ENCODE measurements at places on chromosomes 4 and X.
A peak's percentile ranks its signal among the peaks of the same experiment; 100 is the strongest.

DNA sequence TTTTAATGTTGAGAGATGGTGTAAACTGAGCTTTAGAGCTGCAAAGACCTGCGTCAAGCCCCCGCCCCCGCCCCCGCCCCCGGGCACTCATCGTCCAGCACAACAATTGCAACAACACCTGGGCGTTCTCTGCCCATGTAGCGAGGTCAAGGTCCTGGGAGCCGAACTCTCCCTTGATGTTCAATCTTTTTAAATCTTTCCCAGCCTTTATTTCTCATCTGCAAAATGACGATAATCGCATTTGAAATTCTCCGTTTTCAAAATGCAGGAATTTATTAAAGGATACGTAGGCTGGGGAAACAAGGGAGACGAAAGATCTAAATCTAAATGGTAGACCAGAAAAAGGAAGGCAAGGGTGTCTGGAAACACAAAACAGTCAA is 648 bp upstream of the MSMO1 start:
- peak; percentile 61 for DNase-seq
- H3K4me3 ChIP-seq: peak overlapping the region; percentile 68
- peaks cover 30% of the 10 kb centered on the region for H3K4me1 ChIP-seq
- peak overlapping the region; percentile 96 for H3K27ac ChIP-seq
- no peaks in the 10 kb centered on the region for H3K27me3 ChIP-seq
- peaks cover 13% of the 10 kb centered on the region for H3K36me3 ChIP-seq

DNA sequence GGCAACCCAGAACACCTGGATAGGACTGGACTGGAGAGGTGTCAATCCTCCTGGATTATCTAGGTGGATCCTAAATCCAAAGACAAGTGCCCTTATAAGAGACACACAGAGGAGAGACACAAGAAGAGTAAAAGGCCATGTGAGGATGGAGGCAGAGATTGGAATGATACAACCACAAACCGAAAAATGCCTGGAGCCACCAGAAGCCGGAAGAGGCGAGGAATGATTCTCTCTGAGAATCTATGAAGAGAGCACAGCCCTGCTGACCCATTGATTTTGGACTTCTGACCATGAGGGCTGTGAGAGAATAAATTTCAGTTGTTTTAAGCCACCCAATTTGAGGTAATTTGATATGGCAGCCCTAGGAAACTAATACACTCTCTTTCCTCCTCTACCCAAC is 20.1 kb downstream of the GPC3 start:
- H3K4me1 ChIP-seq: peaks cover 39% of the 10 kb centered on the region
- H3K27ac ChIP-seq: no peak overlapping the region
- H3K27me3 ChIP-seq: no peaks in the 10 kb centered on the region
- DNase-seq: no peak
- no peak overlapping the region for H3K4me3 ChIP-seq

DNA sequence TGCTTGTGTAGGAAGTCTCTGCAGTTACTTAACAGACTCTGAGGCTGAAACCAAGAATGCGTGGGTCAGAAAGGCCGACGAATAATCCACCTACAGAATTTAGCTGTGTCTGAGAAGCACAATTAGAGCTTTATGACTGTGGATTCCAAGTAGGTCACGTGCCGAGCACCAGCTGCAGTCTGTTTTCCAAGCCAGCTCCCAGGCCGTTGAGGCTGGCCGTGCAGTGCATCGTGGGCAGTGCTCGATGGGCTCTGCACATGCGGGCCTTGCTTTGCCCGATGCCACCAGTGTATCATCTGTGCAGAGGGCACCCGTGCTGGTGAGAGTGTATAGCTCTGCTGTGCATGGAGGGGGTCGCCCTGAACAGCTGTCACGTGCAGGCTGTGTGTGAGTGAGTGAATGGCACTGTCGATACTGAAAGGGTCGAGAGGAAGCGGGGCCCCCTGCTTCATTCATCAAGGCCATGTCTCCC is 67.5 kb upstream of the CLDN34 start:
- no peaks in the 10 kb centered on the region for H3K36me3 ChIP-seq
- no peaks in the 10 kb centered on the region for H3K4me1 ChIP-seq
- H3K27ac ChIP-seq: no peak overlapping the region
- no peaks in the 10 kb centered on the region for H3K27me3 ChIP-seq

DNA sequence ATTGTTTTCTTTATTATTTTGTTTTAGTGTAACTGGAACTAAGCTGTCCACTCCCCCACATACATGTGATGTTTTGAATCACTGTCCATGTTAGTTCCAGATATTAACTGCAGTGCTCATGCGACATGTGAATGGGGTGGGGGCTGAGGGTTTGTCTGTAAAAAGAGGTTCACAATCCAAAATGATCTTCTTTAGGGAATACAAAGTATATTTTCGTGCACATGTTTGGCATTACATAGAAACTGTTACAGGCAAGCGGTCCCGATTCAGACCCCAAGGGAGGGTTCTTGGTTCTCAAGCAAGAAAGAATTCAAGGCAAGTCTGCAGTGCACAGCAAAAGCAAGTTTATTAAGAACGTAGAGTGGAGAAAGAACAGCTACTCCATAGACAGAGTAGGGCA is 296.5 kb upstream of the CLNK start:
- H3K27me3 ChIP-seq: 0 out of 2 replicates have a peak, but pooled peaks cover 2% of the 10 kb centered on the region
- no peaks in the 10 kb centered on the region for H3K36me3 ChIP-seq
- no peak for DNase-seq

DNA sequence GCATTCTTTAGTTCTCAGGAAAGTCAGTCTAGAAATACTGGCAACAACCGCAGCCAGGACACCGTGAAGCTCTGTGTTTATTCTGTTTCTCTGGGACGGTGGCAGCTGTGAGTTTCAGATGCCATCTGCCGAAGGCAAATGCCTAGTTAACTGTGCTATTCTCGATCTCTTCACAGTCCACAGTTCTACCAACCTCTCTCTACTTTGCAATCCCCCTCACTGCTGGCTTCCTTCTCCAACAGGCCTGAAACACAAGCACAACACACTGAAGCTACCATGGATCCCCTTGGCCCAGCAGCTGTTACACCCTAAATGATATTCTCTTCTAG is 118.8 kb downstream of the ZNF827 start:
- H3K27ac ChIP-seq: peak overlapping the region; percentile 56
- no peak for DNase-seq
- H3K4me3 ChIP-seq: no peak overlapping the region
- peaks cover 36% of the 10 kb centered on the region for H3K4me1 ChIP-seq

- no peak overlapping the region for H3K4me3 ChIP-seq
- H3K27ac ChIP-seq: no peak overlapping the region
- H3K4me1 ChIP-seq: no peaks in the 10 kb centered on the region
- peaks cover 12% of the 10 kb centered on the region for H3K27me3 ChIP-seq
- no peak for DNase-seq
- no peaks in the 10 kb centered on the region for H3K36me3 ChIP-seq
Observed at GRCh38 chr4:1799387-1800375, 6.6 kb downstream of the FGFR3 start.

GRCh38 chr4:54678826-54679225 is 21.1 kb downstream of the KIT start:
- no peak overlapping the region for H3K27ac ChIP-seq
- peaks cover 48% of the 10 kb centered on the region for H3K4me1 ChIP-seq
- H3K4me3 ChIP-seq: no peak overlapping the region

DNA sequence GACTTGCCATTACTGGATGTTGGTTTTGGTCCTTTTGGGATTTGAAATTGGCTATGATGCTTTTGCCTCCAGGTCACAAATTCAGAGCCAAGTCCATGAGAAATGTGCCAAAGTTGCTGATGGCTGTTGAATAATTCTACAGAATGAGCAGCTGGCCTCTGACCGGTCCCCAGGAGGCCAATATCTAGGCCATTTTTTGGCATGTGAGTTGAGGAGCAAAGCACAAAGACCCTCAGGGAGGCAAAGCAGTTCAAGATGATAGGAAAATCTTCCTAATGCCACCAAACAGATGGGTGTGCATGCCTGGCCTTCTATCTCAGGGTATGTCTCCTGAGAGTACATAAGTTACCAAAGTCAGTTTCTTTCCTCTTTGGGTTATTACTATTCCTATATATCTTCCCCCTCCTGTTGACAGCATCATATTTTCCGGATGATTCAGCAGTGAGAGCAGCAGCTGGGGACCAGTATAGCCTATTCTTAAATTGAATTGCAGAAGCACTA is 44.4 kb downstream of the SEL1L3 start:
- no peak overlapping the region for H3K4me3 ChIP-seq
- DNase-seq: no peak
- peaks cover 28% of the 10 kb centered on the region for H3K4me1 ChIP-seq
- peaks cover 3% of the 10 kb centered on the region for H3K36me3 ChIP-seq
- H3K27me3 ChIP-seq: no peaks in the 10 kb centered on the region

DNA sequence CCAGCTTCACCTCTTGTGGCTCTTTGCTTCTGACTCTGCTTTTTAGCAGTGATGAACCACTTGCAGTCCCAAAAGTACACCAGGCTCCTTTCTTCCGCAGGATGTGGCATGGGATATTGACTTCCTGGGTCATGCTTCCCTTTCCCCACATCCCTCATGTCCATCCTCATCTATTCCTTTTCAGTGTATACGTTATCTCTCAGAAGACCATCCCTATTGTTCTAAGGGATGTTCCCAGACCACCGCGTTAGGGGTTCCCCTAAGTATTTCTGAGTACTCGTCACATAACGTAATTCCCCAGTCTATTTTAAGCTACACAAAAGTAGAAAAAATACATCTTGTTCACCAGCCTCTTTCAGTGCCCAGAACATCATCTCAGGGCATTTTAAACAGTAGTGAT is 71.1 kb upstream of the NLGN4X start:
- H3K27me3 ChIP-seq: no peaks in the 10 kb centered on the region
- no peaks in the 10 kb centered on the region for H3K4me1 ChIP-seq
- H3K27ac ChIP-seq: no peak overlapping the region

GRCh38 chr4:132281733-132282132 is 867.4 kb upstream of the PCDH10 start:
- no peak for DNase-seq
- H3K27me3 ChIP-seq: no peaks in the 10 kb centered on the region
- no peak overlapping the region for H3K27ac ChIP-seq

- H3K27ac ChIP-seq: no peak overlapping the region
- H3K27me3 ChIP-seq: no peaks in the 10 kb centered on the region
- DNase-seq: peak; percentile 65
- no peaks in the 10 kb centered on the region for H3K36me3 ChIP-seq
- no peaks in the 10 kb centered on the region for H3K4me1 ChIP-seq
- no peak overlapping the region for H3K4me3 ChIP-seq
Observed at GRCh38 chr4:154928640-154929257, 147.7 kb downstream of the RBM46 start.

DNA sequence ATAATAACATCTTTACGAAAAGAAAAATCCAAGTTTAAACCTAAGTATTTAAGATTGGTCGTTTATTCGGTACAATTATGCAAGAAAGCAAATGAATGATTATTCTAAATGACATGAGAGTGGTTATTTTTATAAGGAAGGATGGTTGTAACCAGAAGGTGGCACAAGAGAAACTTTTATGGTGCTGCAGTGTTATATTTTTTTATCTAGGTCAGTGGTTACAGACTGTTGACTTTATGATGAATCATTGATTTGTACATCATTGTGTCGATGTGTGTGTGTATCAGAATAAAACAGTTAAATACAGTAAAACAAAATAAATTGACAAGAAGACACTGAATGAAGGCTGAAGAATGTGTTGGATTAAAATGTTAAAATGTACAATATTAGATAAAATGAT is 9.8 kb downstream of the DCAF8L2 start:
- H3K36me3 ChIP-seq: no peaks in the 10 kb centered on the region
- no peak for DNase-seq
- H3K27ac ChIP-seq: no peak overlapping the region
- no peaks in the 10 kb centered on the region for H3K4me1 ChIP-seq
- no peak overlapping the region for H3K4me3 ChIP-seq
- no peaks in the 10 kb centered on the region for H3K27me3 ChIP-seq

DNA sequence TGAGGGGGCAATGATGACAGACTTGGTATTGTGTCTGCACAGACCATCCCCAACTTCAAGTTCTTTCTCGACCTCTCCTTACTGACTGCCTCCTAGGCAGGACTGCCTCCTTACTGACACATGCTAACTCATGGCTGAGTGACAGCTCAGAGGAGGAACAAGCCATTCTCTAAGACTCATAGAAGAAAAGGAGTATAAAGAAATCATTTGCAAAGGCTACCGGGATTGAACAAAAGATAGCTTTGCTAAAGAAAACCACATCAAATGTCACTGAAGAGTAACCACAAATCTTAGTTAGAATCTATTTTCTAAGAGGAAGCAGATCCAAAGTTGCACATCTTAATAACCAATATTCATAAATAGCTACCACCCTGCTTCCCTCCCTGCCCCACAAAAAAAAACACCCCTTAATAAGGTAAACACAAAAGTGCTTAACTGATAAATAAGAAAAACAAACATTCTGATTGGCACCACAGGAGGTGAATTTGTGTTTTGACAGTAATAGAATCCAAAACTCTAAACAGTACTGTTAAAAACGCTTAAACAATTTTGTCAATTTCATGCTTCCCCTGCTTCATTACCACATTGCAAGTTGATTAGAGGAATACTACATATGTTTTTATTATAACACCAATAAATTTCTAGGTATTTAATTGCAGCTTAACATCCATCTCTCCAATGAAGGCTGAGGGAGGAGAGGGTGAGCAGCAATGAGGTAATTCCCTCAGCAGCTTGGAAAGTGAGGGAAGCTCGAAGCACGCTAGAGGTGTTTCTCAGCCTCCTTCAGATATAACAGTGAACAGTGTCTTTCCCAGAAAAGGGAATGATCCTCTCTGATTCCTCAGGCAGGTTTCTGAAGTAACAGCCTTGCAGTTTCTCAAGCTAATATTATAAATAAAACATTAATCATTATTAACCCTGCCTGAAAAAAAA is 160.0 kb downstream of the HNRNPD start:
- DNase-seq: no peak
- no peaks in the 10 kb centered on the region for H3K4me1 ChIP-seq
- no peak overlapping the region for H3K27ac ChIP-seq
- no peak overlapping the region for H3K4me3 ChIP-seq
- no peaks in the 10 kb centered on the region for H3K27me3 ChIP-seq

DNA sequence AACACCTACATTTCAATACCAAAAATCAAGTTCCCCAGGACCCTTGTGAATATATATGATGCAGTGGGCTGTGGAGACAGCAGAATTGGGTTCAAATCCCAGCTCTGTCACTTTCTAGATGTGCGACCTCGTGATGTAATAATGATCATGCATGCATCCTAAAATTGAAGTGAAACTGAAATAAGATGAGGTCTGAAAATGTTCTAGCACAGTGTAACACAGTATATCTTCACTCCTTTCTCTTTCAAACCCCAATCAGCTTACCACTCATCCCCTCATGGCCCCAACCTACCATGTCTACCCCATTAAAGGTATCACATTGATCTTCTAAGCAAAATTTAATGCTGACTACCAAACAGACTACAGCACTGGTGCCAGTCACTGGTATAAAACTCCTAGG is 69.9 kb upstream of the BRS3 start:
- no peaks in the 10 kb centered on the region for H3K36me3 ChIP-seq
- DNase-seq: no peak
- no peak overlapping the region for H3K4me3 ChIP-seq
- no peak overlapping the region for H3K27ac ChIP-seq
- H3K27me3 ChIP-seq: no peaks in the 10 kb centered on the region
- H3K4me1 ChIP-seq: no peaks in the 10 kb centered on the region
